HEK293T (cell line): ENCODE measurements at places on chromosomes 6 and 20.

DNA sequence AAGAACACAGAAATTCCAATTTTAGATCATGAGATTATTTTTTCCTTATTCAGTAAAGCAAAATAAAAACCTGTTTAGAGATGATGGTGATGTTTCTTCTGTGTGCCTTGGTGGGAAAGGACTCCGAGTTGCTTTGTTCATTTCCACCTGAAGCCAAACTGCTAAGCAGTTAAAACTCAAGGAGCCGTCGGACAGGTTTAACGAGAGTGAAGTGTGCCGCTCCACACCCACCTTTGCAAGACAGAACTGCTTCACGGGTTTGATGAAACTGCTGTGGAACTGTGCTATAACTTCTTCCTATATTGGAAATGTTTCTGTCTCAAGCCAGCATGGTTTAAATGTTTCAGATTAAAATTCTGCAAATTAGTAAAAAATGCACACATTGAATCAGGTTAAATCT is 9.2 kb upstream of the DSP start:
- DNase-seq, result no peak

GRCh38 chr6:157013649-157014304 is 236.6 kb downstream of the ARID1B start:
- DNase-seq, result no peak

DNA sequence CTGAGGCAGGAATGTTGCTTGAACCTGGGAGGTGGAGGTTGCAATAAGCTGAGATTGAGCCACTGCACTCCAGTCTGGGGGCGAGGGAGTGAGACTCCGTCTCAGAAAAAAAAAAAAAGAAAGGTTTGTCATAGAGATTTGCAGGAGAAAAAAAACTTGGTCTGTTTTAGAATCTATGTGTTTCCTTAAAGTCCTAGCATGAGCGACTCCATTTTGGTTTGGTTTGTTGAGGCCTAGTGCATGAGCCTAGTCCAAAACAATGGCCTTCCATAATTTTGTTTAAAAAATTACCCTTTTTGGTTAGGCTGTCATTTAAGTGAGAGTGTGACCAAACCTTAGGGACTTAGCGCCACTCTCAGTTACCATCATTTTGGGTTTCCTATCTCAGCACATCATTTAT is 8.2 kb upstream of the GNMT start:
- DNase-seq, result no peak

- no peak for DNase-seq
Measured at GRCh38 chr20:6007529-6008103, 46.2 kb downstream of the LRRN4 start.

DNA sequence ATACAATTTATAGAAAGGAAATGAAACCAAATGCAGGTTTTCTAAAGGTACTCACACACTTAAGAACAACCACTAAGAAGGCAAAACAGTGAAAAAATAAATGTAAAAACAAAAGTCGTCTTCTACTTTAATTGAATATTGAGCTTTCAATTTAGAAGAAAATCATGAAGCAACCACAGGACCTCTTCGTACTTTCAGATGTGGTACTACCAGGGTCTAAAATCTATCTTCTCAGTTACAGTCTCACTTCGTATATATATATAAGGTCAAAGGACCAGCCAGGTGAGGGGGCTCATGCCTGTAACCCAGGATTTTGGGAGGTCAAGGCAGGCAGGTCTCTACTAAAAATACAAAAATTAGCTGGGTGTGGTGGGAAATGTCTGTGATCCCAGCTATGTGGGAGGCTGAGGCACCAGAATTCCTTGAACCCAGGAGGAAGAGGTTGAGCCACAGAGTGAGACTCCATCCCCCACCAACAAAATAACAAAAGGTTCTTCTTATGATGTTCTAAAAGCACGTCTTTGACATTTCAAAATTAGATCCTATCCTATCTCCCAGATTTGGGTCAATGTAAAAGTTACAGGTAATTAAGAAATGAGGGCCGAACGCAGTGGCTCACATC is 12.5 kb downstream of the ROMO1 start:
- no peak for DNase-seq

- no peak for DNase-seq
Measured at GRCh38 chr20:48965189-48965910, 43.8 kb downstream of the ARFGEF2 start.
